ENCODE measurements at places on chromosomes 1 and 21. TPM values are rescaled to one million over a fixed set of nuclear protein-coding genes. Genes with fewer than 3 reads are reported as not detected.

- peak within 1 kb of the TSS; percentile 99 for H3K27ac ChIP-seq
- peak within 1 kb of the TSS; percentile 95 for H3K4me3 ChIP-seq
- peaks cover 50% of the 10 kb centered on the region for H3K4me1 ChIP-seq
- DNase-seq = peak; percentile 96
Measured at GRCh38 chr1:161045736-161046604, at the start of gene USF1. Gene USF1 (minus strand): TSS chr1:161045977. CDS start chr1:161043275, 2,702 bp downstream.

DNA sequence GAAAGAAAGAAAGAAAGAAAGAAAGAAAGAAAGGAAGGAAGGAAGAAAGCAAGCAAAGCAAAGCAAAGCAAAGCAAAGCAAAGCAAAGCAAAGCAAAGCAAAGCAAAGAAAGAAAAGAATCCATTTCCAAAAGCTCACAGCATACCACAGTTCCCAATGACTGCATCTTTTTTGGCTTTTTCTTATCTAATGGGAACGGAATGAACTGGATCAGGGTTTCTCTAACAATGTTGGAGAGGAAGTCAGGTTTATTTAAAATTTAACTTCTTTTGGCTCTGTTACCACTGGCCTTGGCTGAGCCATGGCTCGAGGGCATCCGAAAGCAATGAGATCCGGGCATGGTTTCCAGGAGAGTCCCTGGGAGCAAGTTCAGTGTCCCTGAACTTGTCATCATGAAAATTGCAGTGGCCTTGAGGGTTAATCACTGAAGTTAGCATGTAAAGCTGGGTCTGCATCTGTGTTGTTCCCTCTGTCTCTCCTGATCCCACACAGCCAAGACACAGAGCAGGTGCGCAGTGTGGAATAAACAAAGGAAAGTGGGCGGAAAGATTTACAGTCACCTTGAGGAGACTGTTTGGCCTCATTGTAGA lies 34.6 kb upstream of the CTPS1 start:
- no peak for DNase-seq
- no peak overlapping the region for H3K4me3 ChIP-seq
- H3K4me1 ChIP-seq = peaks cover 14% of the 10 kb centered on the region
- no peaks in the 10 kb centered on the region for H3K27me3 ChIP-seq

- no peaks in the 10 kb centered on the region for H3K4me1 ChIP-seq
- no peaks in the 10 kb centered on the region for H3K36me3 ChIP-seq
- H3K27ac ChIP-seq = no peak overlapping the region
- H3K4me3 ChIP-seq = no peak overlapping the region
- DNase-seq = no peak
- no peaks in the 10 kb centered on the region for H3K27me3 ChIP-seq
Measured at GRCh38 chr1:196059210-196059609, 549.0 kb downstream of the KCNT2 start.

DNA sequence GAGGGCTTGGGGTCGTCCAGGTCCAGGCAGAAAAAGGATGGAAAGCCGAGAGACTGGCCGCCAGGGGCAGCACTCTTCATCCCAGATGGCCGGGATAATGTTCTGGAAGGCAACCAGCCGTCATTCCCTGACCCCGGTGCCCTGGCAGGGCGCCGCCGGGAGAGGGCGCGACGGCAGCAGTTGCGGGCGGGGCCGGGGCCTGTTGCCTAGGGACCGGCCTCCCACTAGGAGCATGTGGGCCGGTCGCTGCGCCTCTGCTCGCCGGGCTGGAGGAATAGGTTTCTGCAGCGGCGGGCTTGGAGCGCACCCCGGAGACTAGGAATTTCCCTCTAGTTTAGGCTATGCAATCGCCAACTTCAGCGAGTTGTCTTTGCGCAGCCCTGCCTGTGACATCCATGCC lies 11.0 kb downstream of the DMRTB1 start:
- no peaks in the 10 kb centered on the region for H3K27me3 ChIP-seq
- no peaks in the 10 kb centered on the region for H3K4me1 ChIP-seq
- H3K36me3 ChIP-seq = no peaks in the 10 kb centered on the region
- H3K27ac ChIP-seq = no peak overlapping the region
- H3K4me3 ChIP-seq = no peak overlapping the region

- H3K27ac ChIP-seq = peak overlapping the region; percentile 56
- H3K4me3 ChIP-seq = peak overlapping the region; percentile 91
- DNase-seq = peak; percentile 35
- no peaks in the 10 kb centered on the region for H3K36me3 ChIP-seq
- H3K4me1 ChIP-seq = peaks cover 41% of the 10 kb centered on the region
Measured at GRCh38 chr21:31732597-31733550, 956 bp upstream of the SCAF4 start.

- no peaks in the 10 kb centered on the region for H3K27me3 ChIP-seq
- H3K27ac ChIP-seq = peak overlapping the region; percentile 44
- peak; percentile 36 for DNase-seq
Measured at GRCh38 chr1:167294528-167294927, 73.8 kb downstream of the POU2F1 start.

DNA sequence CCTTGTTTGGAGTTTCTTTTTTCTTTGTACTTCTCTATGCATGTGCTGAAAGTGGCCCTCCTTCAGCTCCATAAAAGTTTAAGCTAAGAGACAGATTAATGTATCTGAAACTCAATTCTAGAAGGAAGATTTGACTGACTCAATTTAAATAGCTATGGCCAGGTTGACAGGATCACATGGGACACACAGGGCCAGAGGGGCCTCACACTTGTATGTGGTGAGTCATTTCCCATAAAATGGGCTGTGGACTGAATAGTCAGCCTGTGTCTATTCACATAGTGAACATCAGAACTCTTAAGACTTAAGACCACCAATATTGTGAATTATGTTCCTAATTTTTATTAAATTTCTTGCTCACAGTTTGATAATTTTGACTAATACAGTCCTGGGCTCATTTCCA lies 45.7 kb upstream of the DEPDC1 start:
- H3K27me3 ChIP-seq = no peaks in the 10 kb centered on the region
- H3K4me1 ChIP-seq = no peaks in the 10 kb centered on the region
- no peaks in the 10 kb centered on the region for H3K36me3 ChIP-seq
- H3K27ac ChIP-seq = no peak overlapping the region

DNA sequence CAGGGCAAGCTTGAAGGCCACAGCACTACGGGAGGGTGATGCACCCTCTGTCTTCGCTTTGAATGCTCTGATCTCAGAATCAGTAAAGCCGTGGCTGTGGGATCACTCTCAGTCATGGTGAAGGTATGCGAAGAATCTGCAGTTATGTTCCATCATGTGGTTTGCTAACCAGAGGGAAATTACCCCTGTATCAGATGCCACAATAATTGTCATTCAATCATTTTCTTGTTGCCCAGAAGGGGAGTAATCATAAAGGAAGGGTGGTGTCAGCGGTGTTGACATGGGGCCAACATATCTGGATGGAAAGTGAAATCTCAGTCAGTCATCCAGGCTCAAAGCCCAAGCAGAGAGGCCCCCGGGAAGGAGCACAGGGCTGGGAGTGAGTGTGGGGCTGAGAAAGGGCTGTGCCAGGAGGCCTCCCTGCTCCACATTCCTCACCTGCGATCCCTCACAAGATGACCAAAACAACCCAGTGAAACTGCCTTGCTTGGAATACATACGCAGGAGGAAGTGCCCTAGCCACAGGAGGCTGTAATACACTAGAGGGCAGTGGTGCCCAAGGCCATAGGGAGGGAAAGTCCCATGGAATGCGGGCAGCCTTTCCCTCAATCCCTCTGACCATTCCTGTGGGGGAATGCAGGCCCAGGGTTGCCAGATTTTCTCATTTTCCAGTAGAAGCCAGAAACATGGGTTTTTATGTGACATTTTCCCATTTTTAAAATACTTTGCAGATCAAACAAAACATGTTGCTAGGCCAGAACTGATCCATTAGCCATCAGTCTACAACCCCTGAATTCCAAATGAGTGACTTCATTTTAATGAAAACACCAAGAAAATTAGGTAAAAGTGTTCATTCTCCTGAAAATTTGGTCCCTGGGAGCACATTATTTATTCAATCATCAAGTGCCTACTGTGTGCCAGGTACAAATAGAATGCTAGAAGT lies 95.7 kb upstream of the VANGL1 start:
- no peak for DNase-seq
- no peaks in the 10 kb centered on the region for H3K4me1 ChIP-seq
- no peaks in the 10 kb centered on the region for H3K36me3 ChIP-seq

DNA sequence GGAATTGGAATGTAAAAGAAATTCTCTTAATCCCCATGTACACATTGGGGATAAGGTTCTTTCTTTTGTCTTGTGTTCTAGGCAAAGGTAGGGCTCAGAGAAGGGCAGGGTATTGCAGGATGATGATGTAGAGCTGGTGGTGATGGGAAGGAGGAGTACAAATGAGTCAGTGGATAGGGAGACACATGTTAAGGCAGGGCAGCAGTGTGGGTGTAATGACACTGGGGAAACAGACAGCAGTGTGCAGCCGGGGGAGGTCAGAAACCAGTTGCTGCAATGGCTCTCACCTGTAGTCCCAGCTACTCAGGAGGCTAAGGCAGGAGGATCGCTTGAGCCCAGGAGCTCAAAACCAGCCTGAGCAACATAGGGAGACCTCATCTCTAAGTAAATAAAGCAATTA lies 5.1 kb downstream of the NLRP3 start:
- H3K27me3 ChIP-seq = no peaks in the 10 kb centered on the region
- H3K27ac ChIP-seq = peak overlapping the region; percentile 4
- DNase-seq = peak; percentile 41
- peaks cover 83% of the 10 kb centered on the region for H3K4me1 ChIP-seq

TCEA3 gene
- 0.89 TPM for polyA plus RNA-seq

DAP3 gene
- 72.7 TPM for polyA plus RNA-seq

LZIC gene
- polyA plus RNA-seq = 28.2 TPM
